LHCN-M2 (cell line): ENCODE measurements at places on chromosomes 7 and 10. TPM values are rescaled to one million over a fixed set of nuclear protein-coding genes. Genes with fewer than 3 reads are reported as not detected.

GRCh38 chr10:132158122-132158741, 28.5 kb upstream of the DPYSL4 start:
- DNase-seq, result no peak

Gene LIPJ
- total RNA-seq, result not detected in 2 replicates

DNA sequence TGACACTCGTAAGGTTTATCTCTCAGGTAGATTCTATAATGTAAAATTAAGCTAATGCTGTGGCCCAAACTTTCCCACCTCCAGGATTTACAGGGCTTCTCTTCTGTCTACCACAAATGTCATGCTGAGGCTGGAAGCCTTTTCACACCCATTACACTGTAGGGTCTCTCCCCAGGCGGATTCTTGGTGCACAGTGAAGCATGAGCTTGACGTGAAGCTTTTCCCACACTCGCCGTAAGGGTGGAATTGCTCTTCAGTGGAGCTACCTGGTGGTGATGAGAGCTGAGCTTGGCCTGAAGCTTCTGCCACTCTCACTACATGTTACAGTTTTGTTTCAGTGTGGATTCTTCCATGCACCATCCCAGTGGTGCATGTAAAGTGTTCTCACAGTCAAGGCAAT, 11.4 kb downstream of the FAM200A start:
- DNase-seq, result no peak

Gene VGF
- 0.45 and 0.69 TPM in 2 replicates for total RNA-seq

Gene GJD4
- 0.06 TPM in 1 of 2 replicates, not detected in the other for total RNA-seq

- no peak for DNase-seq
Observed at GRCh38 chr7:7984424-7984823, 15.8 kb downstream of the GLCCI1 start.

GRCh38 chr10:124734311-124735166, 9.6 kb downstream of the FAM53B start:
- no peak for DNase-seq

DNA sequence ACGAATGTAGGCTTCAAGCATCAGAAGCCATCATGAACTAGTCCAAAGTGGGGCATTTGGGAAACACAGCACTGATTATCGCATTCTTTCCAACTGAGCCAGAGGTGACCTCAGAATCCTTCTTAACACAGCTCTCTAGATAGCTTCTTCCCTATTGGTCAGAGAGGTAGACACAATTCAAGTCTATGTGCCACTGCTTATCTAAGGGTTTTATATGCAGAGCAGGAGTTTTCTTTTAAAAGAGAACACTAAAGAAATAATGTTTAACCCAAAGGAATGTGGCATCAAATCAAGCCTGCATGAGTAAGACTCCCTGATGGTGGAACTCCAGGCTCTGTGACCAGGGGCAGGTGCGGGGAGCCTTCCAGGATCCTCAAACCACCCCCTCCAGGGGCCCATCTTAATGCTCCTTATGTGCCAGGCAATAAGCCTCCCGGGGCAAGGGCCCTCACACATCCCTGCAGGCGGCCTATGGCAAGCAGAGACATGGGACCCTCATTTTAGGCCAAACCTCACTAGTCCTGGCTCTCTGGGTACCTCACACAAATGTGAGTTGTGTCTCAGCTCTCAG, 13.8 kb downstream of the HSPA12A start:
- no peak for DNase-seq

Gene CCDC172
- total RNA-seq, result not detected in 2 replicates

Gene APBB1IP
- total RNA-seq, result not detected in 2 replicates

Gene CPA4
- total RNA-seq, result 90.5 and 118 TPM in 2 replicates

DNA sequence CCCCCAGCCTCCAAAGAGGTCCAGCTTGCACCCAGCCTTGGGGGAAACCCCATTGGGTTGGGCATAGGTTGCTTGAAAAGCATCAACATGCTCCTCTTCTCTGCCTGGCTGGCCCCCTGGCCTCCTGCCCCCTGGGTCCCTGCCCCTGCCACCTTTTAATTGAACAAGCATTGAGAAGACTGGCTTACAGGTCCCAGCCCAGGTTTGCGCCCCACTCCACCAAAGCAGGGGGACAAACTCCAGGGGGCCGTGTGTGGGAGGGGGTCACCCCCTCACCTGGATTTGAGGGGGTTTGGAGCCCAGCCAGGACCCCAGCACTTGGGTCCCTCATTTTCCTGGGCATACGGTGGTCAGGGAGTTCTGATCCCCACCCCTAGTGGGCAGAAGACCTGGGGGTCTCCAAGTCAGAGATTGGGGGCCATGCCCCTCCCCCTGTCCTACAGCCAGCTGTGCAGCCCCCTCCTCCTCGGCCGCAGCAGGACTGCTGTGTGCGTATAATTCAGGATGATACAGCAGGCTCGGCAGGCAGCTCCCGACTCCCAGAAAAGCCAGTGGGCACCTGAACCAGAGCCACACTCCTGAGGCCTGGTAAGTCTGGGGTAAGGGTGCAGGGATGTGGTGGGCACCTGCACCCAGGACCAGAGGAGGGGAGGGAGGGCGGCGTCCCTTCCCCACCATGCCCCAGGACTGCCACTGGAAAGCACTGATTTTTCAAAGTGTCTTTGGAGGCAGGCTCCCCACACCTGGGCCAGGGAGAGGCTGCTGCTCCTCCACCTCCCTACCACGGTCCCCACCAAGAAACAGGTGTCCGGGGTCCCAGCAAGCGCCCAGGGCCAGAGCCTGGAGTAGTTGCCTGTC, 1.7 kb downstream of the ELFN1 start:
- DNase-seq, result no peak

- DNase-seq, result no peak
Observed at GRCh38 chr10:35451151-35452016, 115.1 kb downstream of the CCNY start.

Gene C10orf105
- not detected in 2 replicates for total RNA-seq

GRCh38 chr7:106542550-106543220, 118.3 kb downstream of the CCDC71L start:
- DNase-seq, result peak; percentile 84

Gene ADRB1
- total RNA-seq, result 0.11 and 0.13 TPM in 2 replicates

GRCh38 chr10:44949915-44950314, 9.7 kb upstream of the RASSF4 start:
- no peak for DNase-seq

Gene FKBP6
- total RNA-seq, result not detected in 2 replicates

Gene RET
- total RNA-seq, result under 0.01 TPM in 1 of 2 replicates, not detected in the other

Gene SFRP4
- total RNA-seq, result 0.32 and 0.46 TPM in 2 replicates

- DNase-seq, result peak; percentile 43
Observed at GRCh38 chr10:127853868-127854768, 38.6 kb downstream of the CLRN3 start.

Gene MINDY3
- total RNA-seq, result 21.8 and 23.1 TPM in 2 replicates

Gene TRIM73
- total RNA-seq, result 0.29 and 0.83 TPM in 2 replicates

DNA sequence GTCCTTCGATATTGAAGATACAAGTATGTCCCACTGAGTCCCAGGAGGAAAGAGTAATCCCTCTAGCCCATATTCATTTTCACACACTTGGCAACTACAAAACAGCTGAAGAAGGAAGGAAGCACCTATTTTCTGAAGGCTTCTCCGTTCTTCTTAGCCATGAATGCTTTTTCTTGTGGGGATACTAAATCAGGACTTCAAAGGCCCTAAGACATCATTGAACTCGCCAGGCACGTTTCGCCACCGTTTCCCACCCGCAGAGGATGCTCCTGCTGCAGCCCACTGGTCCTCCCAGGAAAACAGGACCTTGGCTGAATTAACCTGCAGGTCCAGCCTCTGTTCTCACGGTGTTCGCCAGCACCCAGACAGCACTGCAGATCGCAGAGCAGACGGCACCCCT, 561.5 kb downstream of the DNAJB6 start:
- no peak for DNase-seq

Gene RBM20
- 0.51 and 0.57 TPM in 2 replicates for total RNA-seq

Gene GPC2
- 9.6 and 9.9 TPM in 2 replicates for total RNA-seq

- DNase-seq, result no peak
Observed at GRCh38 chr10:59903871-59904270, 2.5 kb downstream of the CCDC6 start.

GRCh38 chr7:20310963-20311742, 19.5 kb upstream of the ITGB8 start:
- DNase-seq, result peak; percentile 75
